ENCODE measurements at places on chromosomes 4 and X. TPM values are rescaled to one million over a fixed set of nuclear protein-coding genes. Genes with fewer than 3 reads are reported as not detected.

SUPT20HL2 gene
- not detected for polyA plus RNA-seq

USP17L28 gene
- not detected for polyA plus RNA-seq

TCEAL7 gene
- not detected for polyA plus RNA-seq

PDE6B gene
- 24.3 TPM for polyA plus RNA-seq

MAP3K15 gene
- polyA plus RNA-seq: not detected

EFNB1 gene
- 2.6 TPM for polyA plus RNA-seq

SAGE1 gene
- polyA plus RNA-seq: not detected

DNA sequence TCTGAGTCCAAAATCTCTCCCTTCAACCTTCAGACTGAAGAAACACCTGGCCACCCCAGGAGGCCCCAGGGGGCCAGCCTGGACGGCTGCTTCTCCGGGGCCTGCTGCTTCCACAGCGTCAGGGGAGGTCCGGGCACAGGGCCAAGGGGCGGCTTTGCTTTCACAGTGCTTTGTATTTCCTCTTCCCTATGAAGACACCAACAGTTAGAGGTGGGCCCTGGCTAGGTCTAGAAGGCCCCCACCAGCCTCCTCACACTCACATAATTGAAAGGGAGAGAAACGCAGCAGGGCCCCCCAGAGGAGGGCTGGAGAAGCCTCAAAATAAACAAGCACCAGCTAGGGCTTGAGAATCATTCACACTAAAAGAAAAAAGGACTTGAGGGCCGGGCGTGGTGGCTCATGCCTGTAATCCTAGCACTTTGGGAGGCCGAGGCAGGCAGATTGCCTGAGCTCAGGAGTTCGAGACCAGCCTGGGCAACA lies 17.8 kb downstream of the SCD5 start:
- H3K27me3 ChIP-seq: no peaks in the 10 kb centered on the region
- DNase-seq: no peak
- H3K4me1 ChIP-seq: no peaks in the 10 kb centered on the region
- H3K36me3 ChIP-seq: no peaks in the 10 kb centered on the region
- no peak overlapping the region for H3K27ac ChIP-seq
- H3K4me3 ChIP-seq: peak overlapping the region; percentile 12

DNA sequence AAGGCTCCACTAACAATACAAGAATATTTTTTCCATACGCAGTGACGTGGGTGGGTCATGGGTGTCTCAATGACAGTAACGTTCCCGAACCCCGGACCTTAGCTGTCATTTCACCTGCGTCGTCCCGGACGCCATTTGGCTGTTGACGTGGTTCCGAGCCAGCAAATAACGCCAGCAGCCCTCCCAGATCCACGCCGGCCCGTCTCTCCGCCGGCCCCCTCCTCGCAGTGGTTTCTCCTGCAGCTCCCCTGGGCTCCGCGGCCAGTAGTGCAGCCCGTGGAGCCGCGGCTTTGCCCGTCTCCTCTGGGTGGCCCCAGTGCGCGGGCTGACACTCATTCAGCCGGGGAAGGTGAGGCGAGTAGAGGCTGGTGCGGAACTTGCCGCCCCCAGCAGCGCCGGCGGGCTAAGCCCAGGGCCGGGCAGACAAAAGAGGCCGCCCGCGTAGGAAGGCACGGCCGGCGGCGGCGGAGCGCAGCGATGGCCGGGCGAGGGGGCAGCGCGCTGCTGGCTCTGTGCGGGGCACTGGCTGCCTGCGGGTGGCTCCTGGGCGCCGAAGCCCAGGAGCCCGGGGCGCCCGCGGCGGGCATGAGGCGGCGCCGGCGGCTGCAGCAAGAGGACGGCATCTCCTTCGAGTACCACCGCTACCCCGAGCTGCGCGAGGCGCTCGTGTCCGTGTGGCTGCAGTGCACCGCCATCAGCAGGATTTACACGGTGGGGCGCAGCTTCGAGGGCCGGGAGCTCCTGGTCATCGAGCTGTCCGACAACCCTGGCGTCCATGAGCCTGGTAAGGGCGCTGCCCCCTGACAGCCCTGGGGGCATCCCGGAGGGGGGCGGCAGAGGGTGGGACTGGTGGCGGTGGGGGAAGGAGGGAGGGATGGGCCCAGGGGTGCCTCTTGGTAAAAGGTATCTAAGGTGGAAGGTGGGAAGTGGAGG lies at the start of gene CPE:
Gene CPE (plus strand): TSS at position 264 of the 933 bp plus-strand sequence. CDS start 214 bp downstream, at position 478.
- peaks cover 62% of the 10 kb centered on the region for H3K27me3 ChIP-seq
- H3K4me3 ChIP-seq: peak within 1 kb of the TSS; percentile 87
- peaks cover 9% of the 10 kb centered on the region for H3K4me1 ChIP-seq
- no peak within 1 kb of the TSS for H3K27ac ChIP-seq
- H3K36me3 ChIP-seq: peaks cover 17% of the 10 kb centered on the region
- DNase-seq: peak; percentile 54

DNA sequence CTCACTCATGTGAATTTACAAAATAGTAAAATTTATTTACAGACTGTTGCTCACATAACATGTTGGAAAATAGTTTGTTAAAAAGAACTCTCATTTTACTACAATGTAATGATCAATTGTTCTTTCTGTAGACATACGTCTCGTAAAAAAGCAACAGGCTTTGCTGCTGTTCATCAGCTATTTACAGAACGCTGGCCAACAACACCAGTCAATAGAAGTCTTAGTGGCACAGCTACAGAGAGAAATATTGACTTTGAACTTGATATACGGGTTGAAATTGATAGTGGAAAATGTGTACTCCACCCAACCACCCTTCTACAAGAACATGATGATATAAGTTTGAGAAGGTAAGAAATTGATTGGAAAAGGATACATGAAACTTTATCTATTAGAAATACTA lies 47.6 kb upstream of the ADAD1 start:
- no peaks in the 10 kb centered on the region for H3K27me3 ChIP-seq
- H3K4me1 ChIP-seq: no peaks in the 10 kb centered on the region
- H3K36me3 ChIP-seq: peaks cover 38% of the 10 kb centered on the region
- H3K4me3 ChIP-seq: no peak overlapping the region

GRCh38 chr4:23388255-23388654 lies 501.6 kb downstream of the PPARGC1A start:
- H3K4me1 ChIP-seq: no peaks in the 10 kb centered on the region
- no peak overlapping the region for H3K27ac ChIP-seq
- no peak overlapping the region for H3K4me3 ChIP-seq
- H3K27me3 ChIP-seq: no peaks in the 10 kb centered on the region
- no peaks in the 10 kb centered on the region for H3K36me3 ChIP-seq
- DNase-seq: no peak

- no peaks in the 10 kb centered on the region for H3K27me3 ChIP-seq
- no peak overlapping the region for H3K4me3 ChIP-seq
Measured at GRCh38 chr4:2595436-2595835, 59.0 kb downstream of the FAM193A start.

GRCh38 chr4:136392576-136392975 lies 1139.7 kb downstream of the PCDH18 start:
- H3K27me3 ChIP-seq: no peaks in the 10 kb centered on the region
- H3K27ac ChIP-seq: no peak overlapping the region
- no peaks in the 10 kb centered on the region for H3K4me1 ChIP-seq
- no peak overlapping the region for H3K4me3 ChIP-seq
- H3K36me3 ChIP-seq: no peaks in the 10 kb centered on the region

DNA sequence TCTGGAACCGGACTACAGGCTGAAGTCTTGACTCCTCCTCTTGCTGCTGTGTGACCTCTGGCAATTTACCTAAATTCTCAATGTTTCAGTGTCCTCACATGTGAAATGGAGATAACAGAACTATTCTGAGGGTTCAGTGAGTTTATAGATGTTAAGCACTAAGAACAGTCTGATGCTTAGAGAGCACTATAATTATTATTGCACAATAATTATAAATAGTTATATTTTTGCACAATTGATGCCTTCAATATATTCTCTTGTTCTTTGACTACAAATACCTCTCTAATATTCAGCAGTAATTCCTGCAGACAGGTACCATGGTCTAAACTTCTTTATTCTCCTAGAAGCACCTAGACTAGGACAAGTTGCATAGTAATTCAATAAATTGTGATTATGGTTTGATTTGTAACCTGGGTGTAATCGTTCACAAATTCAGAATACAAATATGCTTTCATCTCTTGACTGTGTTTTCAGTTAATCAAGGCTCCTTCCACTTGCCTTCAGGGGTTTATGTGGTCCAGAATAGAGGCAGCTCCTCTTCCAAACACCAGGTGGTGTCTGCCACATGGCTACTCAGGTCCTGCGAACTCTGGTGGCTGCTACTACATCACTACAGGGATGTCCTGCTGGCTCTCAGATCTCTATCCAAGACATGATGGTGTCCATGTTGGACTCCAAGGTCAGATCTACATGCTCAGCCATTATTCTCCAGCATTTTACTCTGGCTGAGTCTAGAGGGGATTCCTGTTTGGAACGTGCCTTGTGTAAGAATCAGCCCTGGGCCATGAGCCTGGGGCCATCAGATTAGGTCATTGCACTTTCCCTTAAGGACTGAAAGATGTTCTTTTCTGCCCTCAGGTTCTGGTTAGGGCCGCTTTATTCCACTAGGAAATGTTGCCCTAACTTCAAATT lies 103.4 kb downstream of the QRFPR start:
- no peaks in the 10 kb centered on the region for H3K36me3 ChIP-seq
- H3K27me3 ChIP-seq: peaks cover 14% of the 10 kb centered on the region
- no peak overlapping the region for H3K27ac ChIP-seq
- DNase-seq: no peak

DNA sequence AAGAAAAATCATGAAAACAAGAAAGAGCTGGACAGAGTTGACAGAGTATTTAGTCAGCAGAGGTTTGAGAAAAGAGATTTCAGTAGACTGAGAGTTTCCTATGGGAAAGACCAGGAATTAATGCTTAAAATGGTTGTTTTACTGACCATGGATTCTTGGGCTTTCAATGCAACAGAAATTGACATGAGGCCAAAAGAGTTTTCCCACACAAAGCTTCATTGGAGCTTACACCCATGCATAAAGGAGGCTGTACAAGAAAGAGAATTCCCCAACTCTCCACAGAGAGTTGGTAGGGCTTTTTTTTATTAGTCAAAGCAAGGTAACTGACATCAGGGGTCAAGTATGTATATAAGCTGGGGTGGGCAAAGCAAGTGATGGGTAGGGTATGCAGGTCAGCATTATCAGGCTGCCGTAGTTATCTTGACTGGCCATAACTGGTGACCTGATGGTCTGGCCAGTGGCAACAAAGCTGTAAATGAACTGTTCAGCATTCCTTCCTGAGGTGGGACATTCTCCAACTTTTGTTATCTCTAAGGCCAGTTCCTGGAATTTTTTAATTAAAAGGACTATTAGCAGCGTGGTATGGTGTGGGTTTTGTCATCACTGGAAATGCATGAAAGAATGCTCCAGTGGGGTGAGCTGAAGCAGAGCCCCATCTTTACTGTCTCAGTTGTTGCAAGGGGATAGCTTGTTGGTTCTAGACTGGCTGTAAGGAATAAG lies 117.0 kb downstream of the ADAM29 start:
- DNase-seq: no peak
- no peaks in the 10 kb centered on the region for H3K4me1 ChIP-seq
- H3K27me3 ChIP-seq: no peaks in the 10 kb centered on the region
- H3K36me3 ChIP-seq: peaks cover 6% of the 10 kb centered on the region
- no peak overlapping the region for H3K4me3 ChIP-seq

DNA sequence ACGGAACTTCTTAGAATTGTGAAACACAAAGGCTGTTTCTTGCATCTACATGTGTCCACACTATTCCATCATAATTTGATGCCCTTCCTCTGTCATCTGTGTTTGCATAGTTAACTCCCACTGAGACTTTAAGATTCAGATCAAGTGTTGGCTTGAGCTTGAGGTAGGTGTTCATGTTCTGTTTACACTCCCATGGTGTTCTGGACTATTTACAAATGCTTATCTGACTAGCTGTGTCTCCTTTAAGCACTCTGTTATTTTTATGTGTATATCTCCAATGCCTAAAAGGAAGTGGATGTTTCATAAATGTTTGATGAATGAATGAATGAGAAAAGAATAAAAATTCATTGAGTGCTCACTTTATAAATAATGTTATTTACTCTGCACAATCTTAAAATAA lies 622.7 kb downstream of the RAB28 start:
- no peaks in the 10 kb centered on the region for H3K27me3 ChIP-seq
- no peaks in the 10 kb centered on the region for H3K36me3 ChIP-seq
- no peak for DNase-seq

- no peak for DNase-seq
- no peak overlapping the region for H3K4me3 ChIP-seq
- no peak overlapping the region for H3K27ac ChIP-seq
Measured at GRCh38 chr4:15749001-15749400, 29.1 kb upstream of the CD38 start.

- no peaks in the 10 kb centered on the region for H3K27me3 ChIP-seq
- no peak overlapping the region for H3K4me3 ChIP-seq
- no peak for DNase-seq
Measured at GRCh38 chrX:106177982-106178321, 9.8 kb downstream of the PWWP3B start.

DNA sequence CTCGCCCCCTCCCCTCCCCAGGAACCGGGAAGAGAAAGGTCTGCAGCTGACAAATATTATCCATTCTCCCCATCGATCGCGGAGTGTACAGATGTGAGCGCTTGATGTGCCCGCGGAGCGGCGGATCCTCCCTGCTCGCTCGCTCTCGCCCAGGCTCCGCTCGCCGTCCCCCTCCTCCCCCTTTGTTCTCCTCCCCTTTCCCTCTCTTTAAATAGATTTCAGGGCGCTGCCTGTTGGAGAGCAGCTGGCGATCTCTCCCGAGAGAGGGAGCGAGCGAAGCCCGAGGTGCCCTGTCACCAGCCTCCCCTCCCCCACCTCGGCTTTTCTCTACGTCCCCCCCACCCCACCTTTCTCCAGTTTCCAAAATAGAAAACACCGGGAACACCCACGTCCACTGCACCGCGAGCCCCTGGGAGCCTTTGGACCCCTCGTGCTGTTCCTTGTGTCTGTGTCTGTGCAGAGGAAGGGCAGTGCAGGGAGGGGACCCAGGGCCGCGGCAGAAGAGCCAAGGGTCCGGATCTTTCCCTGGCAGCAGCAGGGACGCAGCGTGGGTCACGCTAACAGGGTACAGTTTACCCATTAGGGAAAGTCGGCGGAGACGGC lies 56.6 kb upstream of the BCOR start:
- DNase-seq: no peak
- H3K4me1 ChIP-seq: peaks cover 39% of the 10 kb centered on the region
- H3K27ac ChIP-seq: peak overlapping the region; percentile 92
- H3K36me3 ChIP-seq: no peaks in the 10 kb centered on the region

GRCh38 chr4:168619266-168619631 lies 122.4 kb downstream of the PALLD start:
- H3K27ac ChIP-seq: no peak overlapping the region
- H3K27me3 ChIP-seq: no peaks in the 10 kb centered on the region
- no peak for DNase-seq
- H3K36me3 ChIP-seq: no peaks in the 10 kb centered on the region
- H3K4me1 ChIP-seq: no peaks in the 10 kb centered on the region

DNA sequence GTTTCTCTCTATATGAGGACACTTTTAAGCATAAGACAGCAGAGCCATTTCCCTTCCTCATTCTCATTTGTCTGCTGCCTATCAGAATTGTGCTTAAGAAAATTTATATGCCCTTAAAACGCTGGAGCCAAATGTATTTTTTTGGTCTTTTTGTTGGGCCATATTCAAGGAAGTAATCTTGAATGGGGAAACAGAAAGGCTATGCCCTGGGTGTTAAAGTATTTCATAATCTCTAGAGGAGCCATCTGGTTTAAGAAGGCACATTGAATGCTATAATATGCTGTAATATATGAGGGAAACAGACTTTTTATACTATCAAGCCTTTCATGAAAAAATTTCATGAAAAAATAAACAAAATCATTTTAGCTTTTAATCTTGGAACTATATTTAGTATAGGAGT lies 4.3 kb downstream of the DMD start:
- no peak for DNase-seq
- no peaks in the 10 kb centered on the region for H3K36me3 ChIP-seq
- H3K4me1 ChIP-seq: no peaks in the 10 kb centered on the region
- H3K27me3 ChIP-seq: no peaks in the 10 kb centered on the region
- no peak overlapping the region for H3K4me3 ChIP-seq

Data from naive B cell (primary cell).